ENCODE measurements at places on chromosomes 5 and 9.

DNA sequence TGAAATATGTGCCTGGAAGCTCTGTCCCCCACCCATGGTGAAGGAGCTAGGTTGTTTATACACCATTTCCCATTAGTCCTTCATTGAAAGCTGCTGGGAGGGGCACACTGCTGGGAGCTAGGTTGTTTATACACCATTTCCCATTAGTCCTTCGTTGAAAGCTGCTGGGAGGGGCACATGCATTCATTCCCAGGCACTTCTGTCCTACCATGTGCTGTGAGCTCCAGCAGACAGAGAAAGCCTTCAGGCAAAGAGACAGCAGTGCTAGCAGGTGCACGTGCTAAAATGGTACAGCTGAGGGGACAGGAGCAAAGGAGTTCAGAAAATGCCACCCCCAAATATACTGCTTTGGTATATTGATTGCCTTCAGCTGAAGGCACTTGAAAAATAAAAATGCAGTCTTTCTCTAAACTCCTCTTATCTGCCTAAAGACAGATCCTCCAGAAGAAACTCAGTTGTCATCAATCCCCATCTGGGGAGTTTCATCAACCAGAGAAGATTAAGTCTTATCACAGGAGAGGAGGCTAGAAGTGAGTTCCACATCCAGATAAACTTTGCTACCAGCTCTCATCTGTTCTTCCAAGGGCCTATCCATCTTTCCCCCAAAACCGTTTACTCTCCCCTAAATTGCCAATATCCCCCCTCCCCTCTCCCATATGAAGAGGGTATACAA is 27.7 kb upstream of the DAPK1 start:
- no peak for DNase-seq

- DNase-seq, result no peak
Observed at GRCh38 chr9:137741330-137741729, 122.5 kb downstream of the EHMT1 start.

GRCh38 chr5:174371600-174372094 is 326.1 kb downstream of the NSG2 start:
- DNase-seq, result peak; percentile 53

DNA sequence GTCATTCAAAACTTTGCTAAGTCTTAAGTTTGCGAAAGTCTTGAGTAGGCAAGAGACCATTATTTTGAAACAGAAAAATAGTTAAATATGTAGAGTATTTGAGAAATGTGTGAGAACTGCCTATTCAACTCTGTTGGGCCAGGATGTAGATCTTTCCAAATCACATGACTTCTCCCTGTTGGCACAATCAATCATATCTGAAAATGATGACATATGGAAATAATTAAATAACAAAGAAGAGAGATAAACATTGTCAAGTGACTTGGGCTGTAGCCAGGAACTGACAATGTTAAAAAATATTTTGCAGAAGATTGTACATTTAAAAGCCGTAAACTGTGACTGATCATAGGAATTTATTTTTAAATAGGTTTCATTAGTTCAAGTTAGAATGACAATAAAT is 104.6 kb upstream of the IL6ST start:
- no peak for DNase-seq

DNA sequence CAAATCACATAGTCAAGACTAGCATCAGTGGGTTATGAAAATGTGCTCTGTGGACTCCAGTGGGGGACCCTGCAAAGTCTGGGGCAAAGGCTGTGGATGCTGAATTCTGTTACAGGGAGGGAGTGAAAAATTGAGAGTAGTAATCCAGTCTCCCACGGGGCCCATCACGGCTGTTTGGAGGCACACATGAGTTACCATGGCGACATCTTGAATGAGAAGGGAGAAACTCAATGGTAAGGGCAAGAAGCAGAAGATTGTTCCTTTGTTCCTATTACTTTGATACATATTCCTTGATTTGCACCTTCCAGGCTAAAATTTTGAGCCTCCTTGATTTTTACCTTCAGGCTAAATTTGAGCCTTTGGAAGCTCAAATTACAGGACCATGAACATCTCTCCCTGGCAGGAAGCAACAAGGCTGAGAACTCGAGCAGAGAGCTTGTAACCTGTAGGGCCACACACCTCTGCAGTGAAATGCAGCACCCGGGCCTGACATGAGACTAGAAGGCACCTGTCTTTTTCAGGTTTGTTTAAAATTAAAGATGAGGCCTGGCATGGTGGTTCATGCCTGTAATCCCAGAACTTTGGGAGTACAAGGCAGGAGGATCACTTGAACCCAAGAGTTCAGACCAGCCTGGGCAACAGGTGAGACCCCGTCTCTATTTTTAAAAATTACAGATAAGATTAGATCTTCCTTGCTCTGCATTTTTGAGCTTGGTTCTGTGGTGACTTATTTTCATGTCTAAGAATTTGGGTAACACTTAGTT is 31.0 kb upstream of the ZFR start:
- DNase-seq, result no peak

GRCh38 chr9:125663127-125663526 is 43.9 kb downstream of the MAPKAP1 start:
- DNase-seq, result peak; percentile 7

DNA sequence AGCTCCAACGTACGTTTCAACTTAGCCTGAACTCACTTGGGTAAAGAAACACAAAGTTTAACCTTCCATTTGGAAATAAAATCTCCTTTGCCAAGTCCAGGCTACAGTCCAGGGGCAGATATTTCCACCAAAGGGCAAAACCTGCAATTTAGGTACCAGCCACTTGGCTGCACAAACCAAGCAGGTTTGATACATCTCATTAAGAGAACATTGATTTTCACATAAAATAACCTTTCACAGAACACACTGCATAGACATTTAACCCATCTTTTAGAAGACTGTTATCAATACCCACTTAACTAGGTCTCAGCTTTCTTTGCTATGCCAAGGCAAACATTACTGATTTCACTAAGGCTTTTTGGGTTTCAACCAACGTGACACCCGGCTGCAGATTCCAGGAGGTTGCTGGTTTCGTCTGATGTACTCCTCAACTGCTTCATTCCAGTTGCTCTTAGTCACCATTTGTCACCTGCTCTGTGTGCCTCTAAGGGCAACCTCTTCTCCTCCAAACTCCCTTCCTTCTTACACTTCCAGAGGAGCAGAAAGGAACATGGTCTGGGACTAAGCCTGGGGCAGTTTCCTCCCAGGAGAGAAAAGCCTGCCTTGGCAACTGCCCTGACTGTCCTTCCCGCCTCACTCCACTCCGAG is 67.1 kb downstream of the EPB41L4B start:
- no peak for DNase-seq

DNA sequence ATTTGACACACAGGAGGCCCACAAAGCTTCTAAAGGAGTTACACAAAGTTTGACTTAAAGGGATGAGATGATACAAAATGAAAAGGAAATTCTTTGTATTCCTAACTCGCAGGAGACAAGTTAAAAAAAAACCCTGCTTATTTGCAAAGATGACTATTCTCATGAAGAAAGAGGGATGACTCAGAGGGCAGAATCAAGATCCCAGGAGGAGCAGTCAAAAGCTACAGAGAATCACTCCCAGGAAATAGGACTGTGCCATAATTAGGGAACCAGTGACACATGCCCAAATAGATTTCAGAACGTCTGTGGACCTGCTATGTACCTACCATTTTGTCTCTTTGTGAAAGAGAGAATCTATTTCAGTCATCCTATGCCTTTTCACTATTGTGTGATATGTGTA is 103.5 kb upstream of the ARRDC3 start:
- no peak for DNase-seq

- DNase-seq, result no peak
Observed at GRCh38 chr9:128625391-128626146, 31.1 kb downstream of the DYNC2I2 start.

GRCh38 chr9:33128570-33128969 is 38.6 kb downstream of the B4GALT1 start:
- no peak for DNase-seq

GRCh38 chr5:116303340-116303739 is 218.5 kb downstream of the COMMD10 start:
- no peak for DNase-seq

GRCh38 chr5:158802941-158803341 is 296.8 kb downstream of the EBF1 start:
- no peak for DNase-seq

DNA sequence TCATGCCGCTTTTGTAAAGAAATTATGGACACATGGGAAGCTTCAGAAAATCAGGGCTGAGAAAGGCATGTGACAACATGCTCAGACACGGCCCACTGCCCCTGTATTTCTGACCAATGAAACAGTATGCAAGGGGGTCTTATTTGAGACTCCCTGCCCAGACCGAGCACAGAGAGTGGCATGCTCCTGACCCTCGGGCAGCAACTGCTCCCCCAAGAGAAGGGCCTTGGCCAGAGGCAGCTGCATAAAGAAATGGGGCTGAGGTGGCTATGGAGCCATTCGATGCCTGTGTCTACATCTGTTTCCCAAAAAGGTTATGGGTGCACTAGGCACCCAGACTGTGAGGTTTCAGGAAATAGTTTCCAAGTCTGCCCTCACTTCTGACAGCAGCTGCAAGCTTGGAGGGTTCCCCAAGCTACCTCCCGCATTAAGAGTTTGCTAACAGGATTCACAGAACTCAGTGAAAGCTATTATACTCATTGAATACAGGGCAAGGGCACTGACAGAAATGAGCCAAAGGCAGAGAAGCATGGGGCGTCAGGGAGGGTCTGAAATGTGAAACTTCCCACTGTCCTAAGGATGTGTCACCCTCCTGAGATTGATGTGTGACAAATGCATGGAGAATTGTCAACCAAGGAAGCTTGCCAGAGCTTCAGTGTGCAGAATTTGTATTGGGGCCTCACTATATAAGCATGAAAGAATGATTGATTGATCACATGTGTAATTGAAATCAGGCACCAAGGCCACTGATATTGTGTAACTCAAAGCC is 94.3 kb downstream of the DAP start:
- no peak for DNase-seq

GRCh38 chr5:133367984-133368383 is 244.4 kb downstream of the FSTL4 start:
- no peak for DNase-seq

- no peak for DNase-seq
Observed at GRCh38 chr9:105835721-105836120, 141.4 kb downstream of the TMEM38B start.

DNA sequence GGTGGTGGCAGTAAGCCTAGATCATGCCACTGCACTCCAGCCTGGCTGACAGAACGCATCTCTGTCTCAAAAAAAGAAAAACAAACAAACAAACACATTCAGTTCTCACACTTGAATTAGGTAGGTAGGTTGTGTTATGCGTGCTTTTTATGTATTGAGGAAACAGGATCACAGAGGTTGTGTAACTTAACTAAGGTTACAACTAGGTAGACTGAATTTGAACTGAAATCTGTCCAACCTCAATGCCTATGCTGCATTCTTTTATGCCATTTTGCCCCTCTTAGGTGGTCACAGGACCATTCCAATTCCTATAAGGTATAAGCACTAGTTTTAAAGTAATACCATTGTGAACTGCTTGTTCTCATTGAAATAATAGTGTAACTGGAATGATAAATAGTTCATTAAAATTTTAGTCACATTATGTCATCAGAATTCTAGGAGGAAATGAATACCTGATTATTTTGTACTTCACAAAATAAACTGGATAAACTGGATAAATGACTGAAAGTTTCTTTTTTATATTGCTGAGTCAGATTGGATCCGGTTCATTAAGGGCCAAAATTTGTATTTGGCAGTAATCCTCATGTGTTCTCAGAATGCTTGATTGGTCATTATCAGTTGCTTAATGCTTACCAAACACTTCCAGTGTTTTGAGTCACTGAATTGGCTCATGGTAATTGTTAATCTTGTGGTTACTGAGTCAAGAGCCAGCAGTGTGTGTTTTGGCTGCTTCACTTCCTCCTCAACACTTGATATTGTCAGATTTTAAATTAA is 7.1 kb downstream of the UBAP1 start:
- DNase-seq, result peak; percentile 10

DNA sequence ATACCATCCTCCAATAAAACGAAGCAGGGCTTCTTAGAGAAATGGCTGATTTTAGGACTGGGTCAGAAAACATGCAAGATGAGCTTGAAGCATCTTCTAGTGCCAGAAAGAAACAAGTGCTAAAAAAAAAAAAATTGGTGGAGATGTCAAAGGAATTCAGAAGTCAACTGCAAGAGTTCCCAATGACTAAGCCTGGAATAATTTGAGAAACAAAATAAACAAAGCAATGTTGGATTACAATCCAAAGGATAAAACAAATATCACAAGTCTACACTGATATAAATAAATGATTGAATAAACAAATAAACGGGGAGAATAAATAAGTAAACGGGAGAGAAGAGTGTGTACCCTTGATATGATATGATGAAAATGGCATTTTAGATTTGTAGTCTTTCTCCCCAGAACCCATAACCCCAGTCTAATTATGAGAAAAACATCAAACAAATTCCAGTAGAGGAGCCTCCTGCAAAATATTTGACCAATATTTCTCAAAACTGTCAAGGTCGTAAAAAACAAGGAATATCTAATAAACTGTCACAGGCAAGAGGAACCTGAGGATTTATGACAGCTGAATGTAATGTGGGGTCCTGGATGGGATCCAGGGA is 63.5 kb upstream of the CCL21 start:
- DNase-seq, result no peak

DNA sequence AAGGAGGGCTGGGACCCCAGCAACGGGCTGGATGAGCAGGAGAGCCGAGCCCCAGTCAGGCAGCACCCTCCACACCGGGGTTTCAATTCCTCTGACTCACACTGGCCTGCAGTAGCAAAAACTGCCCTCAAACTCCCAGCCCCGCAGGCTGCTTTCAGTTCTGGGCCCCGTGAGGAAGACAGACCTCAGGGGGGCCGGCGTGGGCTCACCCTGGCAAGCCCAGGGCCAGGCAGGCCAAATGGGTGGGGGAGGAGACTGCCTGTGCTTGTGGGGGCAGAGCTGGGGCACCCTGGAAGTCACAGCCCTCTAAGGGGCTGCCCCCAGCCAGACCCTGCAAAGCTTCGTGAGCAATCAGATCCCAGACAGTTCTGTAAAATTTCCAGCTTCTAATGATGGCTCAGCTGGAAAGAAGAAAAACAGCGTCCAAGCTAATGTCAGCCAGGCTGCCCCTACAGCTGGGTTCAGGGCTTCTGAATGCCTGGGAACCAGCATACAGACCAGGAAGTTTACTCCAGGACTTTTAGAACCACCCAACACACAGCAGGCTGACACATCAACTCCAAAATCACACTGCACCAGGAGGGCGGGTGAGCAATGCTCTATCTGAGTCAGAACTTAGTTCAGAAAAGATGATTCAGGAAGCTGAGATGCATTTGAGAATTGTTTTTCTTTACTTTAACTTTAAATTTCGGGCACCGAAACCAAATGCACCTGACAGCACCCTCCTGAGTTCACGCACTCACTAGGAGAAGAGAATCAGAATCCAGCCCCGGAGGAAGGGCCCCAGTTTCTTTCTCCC is 34.7 kb downstream of the LPCAT1 start:
- DNase-seq, result no peak

All from GDM1 (cell line).